ENCODE measurements at places on chromosomes 3 and 15. TPM values are rescaled to one million over a fixed set of nuclear protein-coding genes. Genes with fewer than 3 reads are reported as not detected.

Gene GPR149
- total RNA-seq, result not detected

Gene ENTPD3
- total RNA-seq, result under 0.01 TPM

Gene ALDH1A3
- 19.7 TPM for total RNA-seq

Gene RAB6B
- total RNA-seq, result 3.3 TPM

Gene CCR3
- total RNA-seq, result not detected

Gene CP
- not detected for total RNA-seq

Gene CCDC51
- 26.2 TPM for total RNA-seq

Gene RHOA
- 483 TPM for total RNA-seq

Gene PRICKLE2
- 17.7 TPM for total RNA-seq

Gene TGM5
- total RNA-seq, result not detected

Gene MYL3
- total RNA-seq, result 8.5 TPM

Gene PATL2
- total RNA-seq, result 0.13 TPM

Gene CCRL2
- total RNA-seq, result 0.33 TPM

Gene SV2B
- not detected for total RNA-seq

Gene SKIL
- 24.6 TPM for total RNA-seq
